A549 treated with Mapracorat at 1 μM for 4 hours (cell line): ENCODE measurements at places on chromosomes 13 and 19. TPM values are rescaled to one million over a fixed set of nuclear protein-coding genes. Genes with fewer than 3 reads are reported as not detected.

SUGT1 gene
- 39.2 to 44.4 TPM (median 39.8 TPM) in 5 replicates for total RNA-seq

KCNN4 gene
- total RNA-seq, result 41.5 to 61.0 TPM (median 58.5 TPM) in 5 replicates

FUT6 gene
- 0.15 TPM in 1 of 5 replicates, not detected in the others for total RNA-seq

ZNF575 gene
- 1.5 to 2.5 TPM (median 1.8 TPM) in 5 replicates for total RNA-seq
